ENCODE measurements at places on chromosomes 3 and 15.

- DNase-seq = no peak
Observed at GRCh38 chr15:88622605-88622975, 1.4 kb downstream of the AEN start.

DNA sequence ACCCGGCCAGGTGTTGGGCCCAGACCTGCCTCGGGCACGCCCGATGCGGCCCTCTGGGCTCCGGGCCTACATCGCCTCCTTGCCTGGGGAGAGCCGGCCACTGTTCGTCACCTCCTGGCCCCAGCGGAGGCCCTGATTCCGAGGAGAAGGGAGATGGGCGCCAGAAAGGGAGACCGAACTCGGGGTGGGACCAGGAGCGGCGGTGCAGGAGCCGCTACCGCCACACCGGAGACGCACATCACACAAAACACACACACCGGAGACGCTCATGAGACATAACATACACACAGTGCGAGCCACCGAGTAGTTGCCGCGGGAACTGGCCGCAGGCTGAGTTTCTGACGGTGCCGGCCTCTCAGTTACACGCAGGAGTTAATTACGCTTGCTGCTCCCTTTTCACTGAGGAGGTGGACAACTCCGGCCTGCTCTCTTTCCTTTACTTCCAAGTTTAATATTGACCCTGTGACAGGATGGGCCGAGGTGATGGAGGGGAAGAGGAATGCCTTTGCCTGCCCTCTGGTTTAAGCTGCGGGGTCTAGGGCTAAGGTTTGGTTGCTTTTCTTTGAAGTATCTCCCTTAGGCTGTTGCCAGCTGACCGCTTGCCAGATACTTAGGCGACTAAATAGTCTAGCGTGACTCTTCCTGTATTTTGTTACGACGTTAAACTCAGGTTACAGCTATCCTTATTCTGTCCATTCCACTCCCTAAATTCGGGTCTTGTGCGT lies 570 bp downstream of the PCNP start:
- DNase-seq = no peak

GRCh38 chr3:4690277-4690676 lies 197.1 kb downstream of the ITPR1 start:
- DNase-seq = no peak

DNA sequence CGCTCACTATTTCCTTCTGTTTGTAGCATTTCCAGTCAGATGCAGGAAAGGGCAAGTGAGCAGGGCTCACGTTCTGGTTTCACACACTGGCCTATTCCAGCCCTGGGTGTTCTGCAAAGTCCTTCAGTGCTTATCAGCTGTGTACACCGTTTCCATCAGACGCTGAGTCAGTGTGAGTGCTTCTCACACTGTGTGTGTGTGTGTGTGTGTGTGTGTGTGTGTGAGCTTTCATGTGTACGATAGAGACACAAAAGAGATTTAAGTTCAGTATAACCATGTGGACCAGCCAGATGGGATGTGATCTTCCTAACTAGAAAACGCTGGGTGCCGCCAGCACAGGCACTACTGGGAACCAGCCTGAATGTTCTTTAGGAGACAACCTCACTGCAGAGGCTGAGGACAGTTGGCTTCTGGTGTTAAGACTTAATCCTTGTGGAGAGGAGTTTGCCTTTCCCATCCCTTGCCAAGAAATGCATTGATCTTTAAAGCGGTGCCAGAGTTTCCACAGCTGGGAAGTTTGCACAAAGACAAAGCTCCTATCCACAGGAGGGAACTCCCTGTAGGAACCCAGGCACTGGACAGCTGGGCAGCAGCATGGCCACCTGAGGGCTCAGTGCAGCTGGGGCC lies 3.9 kb upstream of the CHSY1 start:
- no peak for DNase-seq

- no peak for DNase-seq
Observed at GRCh38 chr3:43876648-43877047, 185.9 kb downstream of the ABHD5 start.

DNA sequence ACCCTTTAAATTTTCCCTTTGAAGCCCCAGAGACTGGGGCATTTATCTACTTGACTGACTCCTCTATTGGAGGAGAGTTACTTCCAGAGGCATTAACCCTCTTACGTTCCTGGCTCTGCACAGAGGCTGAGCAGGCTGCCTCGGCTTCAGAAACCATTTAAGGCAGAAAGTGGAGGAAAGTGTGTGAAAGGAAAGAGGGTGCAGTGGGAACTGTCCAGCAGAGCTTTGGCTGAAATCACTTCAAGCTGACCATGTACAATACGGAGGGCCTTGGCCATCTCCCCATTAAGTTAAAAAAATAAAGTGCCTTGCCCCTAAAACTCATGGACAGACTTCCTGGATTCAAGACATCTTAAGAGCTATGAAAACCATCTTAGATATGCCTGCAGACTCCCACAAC lies 238.7 kb downstream of the SV2B start:
- DNase-seq = no peak

DNA sequence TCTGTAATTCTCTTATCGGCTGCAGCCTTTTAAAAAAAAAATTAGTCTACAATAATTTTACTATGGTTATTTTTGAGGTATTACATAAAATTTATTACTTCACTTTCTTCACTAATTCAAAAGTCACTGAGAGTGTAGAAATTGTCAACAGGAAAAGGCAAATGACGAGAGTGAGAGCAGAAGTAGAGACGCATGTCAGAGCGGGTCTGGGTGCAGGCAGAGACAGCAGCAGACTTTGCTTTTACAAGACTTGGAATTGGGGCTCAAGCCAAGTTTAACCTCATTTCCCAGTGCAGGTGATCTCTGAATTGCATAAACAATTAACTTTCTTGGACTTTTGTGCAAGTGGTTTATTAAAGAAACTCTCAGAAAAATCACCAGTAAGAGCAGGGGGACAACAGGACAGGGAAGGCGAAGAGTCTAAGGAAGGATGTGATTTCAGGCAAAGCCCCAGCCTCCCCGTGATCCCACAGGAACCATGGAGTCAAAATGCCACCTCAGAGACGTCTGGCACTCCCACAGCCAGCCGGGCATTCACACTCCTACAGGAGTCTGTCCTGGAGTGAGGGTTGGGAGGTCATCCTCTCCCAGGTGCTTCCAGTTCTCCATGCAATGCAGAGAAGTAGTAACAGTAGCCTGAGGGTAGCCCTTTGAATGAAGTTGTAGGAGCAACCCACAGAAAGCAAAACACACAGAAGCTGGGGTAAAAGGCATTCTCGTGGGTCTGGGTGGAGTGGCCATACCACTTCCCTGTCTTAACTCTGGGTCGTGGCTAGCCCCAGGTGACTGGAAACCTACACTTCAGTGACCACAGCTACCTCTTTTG lies 274.0 kb upstream of the TGFBR2 start:
- no peak for DNase-seq

DNA sequence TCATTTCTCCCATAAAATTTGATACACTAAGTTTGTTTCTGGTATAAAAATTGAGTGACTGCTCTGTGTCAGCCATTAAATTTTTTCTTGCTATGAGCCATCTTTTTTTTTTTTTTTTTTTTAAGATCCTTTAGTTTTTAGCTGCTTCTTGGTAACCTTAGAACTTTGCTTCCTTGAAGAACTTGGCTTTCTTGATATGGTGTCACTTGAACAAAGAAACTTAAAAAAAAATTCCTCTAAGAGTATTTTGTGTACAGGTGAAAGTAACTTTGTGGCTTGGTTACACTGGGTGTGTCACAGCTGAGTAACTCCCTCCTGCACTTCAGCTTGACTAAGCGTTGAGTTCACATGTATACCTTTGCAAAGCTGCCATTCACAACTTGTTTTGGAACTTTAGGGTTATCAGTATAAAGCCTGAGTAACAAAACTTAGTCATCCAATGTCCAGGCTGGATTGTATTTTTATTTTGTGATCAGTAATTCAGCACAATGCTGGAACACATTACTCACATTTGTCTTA lies 6.5 kb downstream of the CHD2 start:
- DNase-seq = no peak

DNA sequence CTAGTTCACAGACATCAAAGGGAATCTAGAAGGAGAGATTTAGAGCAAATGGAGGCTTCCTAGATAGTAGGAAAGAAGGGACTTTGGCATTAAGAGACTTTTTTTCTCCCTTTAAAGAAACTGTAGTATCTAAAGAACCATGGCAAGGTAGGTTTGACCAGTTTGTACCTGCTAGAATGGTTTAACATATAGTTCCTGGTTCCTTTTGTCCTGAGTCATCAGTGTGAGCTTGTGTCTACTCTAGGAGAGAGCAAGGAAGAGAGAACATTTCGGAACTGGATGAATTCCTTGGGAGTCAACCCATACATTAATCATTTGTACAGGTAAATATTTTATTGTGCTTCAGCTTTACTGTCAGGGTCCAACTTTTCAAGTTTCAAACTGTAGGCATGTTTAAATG lies 29.6 kb upstream of the TRPC1 start:
- no peak for DNase-seq

GRCh38 chr15:91981821-91982800 lies 128.6 kb downstream of the SLCO3A1 start:
- no peak for DNase-seq

DNA sequence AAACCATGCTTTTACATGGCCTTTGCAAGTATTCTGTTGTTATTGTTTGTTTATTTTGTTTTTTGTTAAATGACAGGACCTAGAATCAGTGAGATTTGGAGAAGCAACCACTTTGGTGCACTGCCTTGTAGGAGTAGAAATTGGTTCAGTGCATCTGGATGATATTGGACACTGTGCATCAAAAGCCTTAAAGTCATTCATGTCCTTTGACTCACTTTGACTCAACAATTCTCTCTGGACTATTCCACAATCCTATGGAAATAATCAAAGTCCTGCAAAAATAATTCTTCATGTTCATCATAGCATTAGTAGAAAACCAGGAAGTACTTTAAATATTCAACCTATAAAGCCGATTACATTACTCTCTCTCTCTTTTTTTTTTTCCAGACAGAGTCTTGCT lies 224.8 kb downstream of the ABHD5 start:
- no peak for DNase-seq

DNA sequence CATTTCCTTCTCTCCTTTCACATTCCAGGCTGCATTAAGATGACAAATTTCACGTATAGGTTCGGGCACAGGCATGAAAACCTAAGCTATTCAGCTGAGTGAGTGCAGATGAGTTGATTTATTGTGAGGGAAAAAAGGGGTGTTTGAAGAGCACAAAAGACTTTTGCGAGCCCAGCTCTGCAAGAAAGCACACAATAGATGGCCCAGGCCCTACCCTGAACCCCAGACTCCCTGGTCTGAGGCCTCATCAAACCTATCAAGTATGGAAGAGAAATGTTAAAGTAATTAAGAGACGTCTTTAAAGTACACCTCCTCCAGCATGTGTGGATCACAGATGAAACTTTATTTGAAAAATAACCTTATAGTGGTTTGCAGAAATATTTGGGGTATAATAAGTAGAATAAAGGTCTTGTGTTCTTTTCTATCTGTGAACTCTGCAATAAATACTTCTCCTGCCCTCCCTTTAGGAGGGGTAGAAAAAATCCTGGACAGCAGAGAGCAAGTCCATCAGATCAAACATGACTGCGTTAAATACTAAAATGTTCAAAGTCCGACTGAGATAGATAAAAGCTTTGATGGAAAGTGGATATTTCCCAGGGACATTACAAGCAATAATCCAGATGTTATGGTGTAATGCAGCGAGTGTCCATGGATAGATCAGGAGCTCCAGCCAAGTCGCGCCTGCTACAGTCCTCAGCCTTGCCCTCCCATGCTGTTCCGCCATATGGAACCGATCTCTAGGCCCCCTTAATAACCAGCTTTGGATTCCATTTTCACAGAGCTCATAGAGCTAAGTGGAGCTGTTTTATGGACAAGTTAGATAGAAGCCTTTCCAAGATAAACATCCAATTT lies 121.5 kb downstream of the MCTP2 start:
- no peak for DNase-seq

- no peak for DNase-seq
Observed at GRCh38 chr3:22526266-22526837, 676.8 kb upstream of the UBE2E2 start.

DNA sequence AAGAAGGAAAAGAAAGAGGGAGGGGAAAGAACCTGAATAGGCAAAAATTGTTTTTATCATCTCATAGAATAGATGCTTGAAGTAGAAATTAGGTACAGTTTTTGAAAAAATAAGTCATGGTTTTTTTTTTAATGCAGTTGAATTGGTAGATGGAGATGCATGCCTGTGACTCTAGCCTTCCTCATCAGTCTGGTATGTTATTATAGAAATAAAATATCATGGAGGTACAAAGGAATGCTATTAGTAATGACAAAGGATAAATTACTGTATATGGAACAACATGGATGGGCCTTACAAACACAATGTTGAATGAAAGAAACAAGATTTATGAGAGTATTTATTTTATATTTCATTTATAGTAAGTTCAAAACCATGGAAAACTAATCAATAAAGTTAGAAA lies 162.4 kb upstream of the GALNT15 start:
- DNase-seq = no peak

- no peak for DNase-seq
Observed at GRCh38 chr3:135655328-135655727, 310.2 kb upstream of the PPP2R3A start.

GRCh38 chr15:99305761-99306505 lies 54.7 kb downstream of the LRRC28 start:
- no peak for DNase-seq

All from activated gamma-delta T cell (primary cell).